ENCODE measurements at places on chromosomes 5 and 9.

- no peak for DNase-seq
Observed at GRCh38 chr9:12230708-12231107, 462.5 kb upstream of the TYRP1 start.

GRCh38 chr9:73167614-73168013 lies 15.9 kb downstream of the ANXA1 start:
- DNase-seq, result no peak

GRCh38 chr5:134084570-134084969 lies 29.9 kb upstream of the TCF7 start:
- DNase-seq, result no peak

GRCh38 chr5:108579236-108579635 lies 168.5 kb upstream of the FER start:
- DNase-seq, result no peak

GRCh38 chr9:96172797-96173196 lies 129.2 kb downstream of the HSD17B3 start:
- DNase-seq, result no peak

GRCh38 chr5:127988146-127988760 lies 95.3 kb upstream of the SLC12A2 start:
- peak; percentile 95 for DNase-seq

DNA sequence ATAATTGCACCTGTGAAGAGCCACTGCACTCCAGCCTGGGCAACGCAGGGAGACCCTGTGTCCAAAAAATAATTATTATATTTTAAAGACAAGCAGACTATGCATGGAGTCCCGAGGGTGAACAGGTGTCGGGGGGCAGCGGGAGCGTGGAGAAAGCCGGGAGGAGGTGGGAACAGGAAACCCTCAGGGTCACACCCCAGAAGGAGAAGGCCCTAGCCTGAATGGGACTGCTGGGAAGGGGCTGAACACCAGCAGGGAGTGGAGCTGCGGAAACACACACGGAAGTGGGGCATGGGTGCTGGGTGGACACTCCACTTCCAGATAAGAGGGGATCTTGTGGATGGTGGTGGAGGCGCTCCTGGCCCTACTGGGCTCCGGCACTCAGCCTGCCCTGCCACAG lies 12.8 kb downstream of the SURF6 start:
- DNase-seq, result no peak

DNA sequence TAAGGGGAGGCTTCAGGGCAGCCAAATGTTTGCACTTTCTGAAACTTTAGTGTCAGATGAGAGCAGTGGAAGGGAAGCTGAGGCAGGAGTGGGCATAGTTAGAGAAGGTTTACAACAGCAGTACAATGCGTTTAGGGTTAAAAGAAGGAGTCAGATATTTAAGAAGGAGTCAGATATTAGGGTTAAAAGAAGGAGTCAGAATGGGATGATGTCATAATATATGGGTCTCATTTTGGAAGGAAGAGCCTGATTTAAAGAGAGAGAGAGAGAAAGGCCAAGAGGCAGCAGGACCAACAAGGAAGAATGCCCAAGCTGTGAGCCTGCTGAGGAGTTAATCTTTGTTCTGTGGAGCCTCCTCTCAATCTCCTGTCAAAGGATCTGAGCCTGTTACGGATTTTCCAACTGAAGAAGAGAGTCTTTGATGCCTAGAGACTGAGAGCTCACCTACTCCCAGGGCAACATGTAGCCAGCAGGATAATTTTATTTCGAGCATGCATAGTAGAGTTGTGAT lies 9.5 kb downstream of the ISL1 start:
- DNase-seq, result no peak

DNA sequence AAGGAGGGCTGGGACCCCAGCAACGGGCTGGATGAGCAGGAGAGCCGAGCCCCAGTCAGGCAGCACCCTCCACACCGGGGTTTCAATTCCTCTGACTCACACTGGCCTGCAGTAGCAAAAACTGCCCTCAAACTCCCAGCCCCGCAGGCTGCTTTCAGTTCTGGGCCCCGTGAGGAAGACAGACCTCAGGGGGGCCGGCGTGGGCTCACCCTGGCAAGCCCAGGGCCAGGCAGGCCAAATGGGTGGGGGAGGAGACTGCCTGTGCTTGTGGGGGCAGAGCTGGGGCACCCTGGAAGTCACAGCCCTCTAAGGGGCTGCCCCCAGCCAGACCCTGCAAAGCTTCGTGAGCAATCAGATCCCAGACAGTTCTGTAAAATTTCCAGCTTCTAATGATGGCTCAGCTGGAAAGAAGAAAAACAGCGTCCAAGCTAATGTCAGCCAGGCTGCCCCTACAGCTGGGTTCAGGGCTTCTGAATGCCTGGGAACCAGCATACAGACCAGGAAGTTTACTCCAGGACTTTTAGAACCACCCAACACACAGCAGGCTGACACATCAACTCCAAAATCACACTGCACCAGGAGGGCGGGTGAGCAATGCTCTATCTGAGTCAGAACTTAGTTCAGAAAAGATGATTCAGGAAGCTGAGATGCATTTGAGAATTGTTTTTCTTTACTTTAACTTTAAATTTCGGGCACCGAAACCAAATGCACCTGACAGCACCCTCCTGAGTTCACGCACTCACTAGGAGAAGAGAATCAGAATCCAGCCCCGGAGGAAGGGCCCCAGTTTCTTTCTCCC lies 34.7 kb downstream of the LPCAT1 start:
- DNase-seq, result peak; percentile 67

GRCh38 chr9:129509533-129509928 lies 111.4 kb downstream of the C9orf50 start:
- DNase-seq, result peak; percentile 94

DNA sequence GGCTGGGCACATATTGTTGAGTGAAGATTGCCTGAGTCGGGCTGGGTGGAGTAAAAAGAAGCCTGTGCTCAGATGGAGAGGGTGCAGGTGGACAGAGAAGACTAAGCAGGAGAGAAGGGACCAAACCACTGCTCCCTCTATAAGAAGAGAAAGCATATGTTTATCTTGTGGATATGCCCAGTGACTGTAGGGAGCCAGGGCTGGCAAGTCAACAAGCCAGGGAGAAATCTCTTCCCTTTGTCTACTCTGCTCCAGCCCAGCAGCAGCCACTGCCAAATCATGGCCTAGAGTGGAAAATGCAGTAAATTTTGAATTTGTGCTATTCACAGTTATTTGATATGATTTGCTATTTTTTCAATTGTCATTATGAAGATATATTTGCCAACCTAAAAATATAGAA lies 33.2 kb upstream of the TRIM36 start:
- no peak for DNase-seq

DNA sequence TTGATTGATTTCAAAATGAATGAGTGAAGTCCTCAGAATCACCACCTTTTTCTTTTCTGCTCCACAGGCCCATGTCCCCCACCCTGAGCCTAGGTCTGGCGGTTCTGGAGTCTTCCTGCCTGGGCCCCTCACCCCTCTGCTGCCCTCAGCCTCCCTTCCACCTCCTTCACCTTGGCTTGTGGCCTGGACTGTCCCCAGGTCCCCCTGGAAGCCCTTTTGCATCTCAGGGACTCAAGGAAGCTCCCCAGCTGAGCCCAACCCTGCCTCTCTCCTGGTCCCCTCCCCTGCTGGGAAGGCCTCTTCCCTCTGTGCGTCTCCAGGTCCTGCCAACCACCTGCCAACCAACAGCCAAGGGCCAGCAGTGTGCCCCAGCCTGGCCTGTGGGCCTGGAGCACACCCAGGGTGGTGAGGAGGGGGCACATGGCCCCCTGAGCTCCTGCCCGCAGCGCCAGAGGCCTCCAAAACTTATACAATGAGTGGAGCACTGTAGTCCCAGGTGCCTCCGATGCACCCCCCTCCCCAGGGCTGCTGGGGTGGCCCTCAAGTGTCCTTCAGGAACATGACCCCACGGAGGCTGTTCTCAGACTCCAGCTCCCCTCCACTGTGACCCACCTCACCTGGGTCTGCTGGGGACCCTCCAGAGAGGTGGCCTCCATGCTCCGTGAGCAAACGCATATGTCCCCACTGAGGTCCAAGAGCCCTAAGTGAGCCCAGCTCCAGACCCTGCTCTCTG lies 20.3 kb downstream of the GLT6D1 start:
- DNase-seq, result no peak

DNA sequence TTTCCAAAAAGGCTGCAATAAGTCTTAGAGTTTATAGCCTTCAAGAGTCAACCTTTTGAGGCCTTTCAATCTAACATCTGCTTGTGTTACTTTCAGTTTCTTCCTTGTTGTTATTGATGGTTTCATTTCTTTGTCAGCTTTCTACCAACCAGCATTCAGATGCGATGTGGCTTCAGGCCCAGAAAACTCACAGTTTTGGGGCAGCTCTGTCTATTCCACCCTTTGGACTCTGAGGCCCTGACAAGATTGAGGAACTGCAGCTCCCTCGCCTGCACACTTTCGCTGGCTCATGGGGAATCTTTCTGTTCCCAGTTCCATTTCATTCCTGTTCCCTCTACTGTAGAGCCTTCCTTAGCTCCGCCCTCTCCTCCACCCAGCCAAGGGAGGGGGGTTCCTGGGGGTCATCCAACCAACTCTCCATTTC lies 13.3 kb upstream of the WHRN start:
- DNase-seq, result no peak

DNA sequence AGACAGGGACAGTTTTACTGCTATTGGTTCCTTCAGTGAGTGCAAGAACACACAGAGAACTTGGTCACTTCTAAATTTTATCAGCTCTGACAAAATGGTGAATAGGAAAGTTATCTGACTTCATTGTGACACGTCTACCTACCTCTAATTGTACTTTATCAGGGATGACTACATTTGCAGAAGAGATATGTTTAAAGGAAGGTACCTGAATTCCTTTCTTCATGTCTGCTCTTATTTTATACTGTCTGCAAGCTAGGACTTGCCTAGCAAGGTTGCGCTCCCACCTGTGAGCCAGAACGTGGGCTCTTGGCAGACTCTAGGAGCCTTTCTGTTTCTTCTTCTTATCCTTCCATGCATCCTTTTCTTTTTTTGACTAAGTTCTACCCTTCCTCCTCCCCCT lies 1.6 kb downstream of the SLC27A6 start:
- no peak for DNase-seq

- DNase-seq, result no peak
Observed at GRCh38 chr9:126804198-126804695, 593 bp upstream of the ZBTB43 start.

GRCh38 chr5:10892911-10893215 lies 131.8 kb upstream of the DAP start:
- no peak for DNase-seq

GRCh38 chr9:33167972-33168461 lies 881 bp upstream of the B4GALT1 start:
- no peak for DNase-seq

GRCh38 chr9:131622523-131622922 lies 77.2 kb downstream of the PRRT1B start:
- DNase-seq, result no peak

DNA sequence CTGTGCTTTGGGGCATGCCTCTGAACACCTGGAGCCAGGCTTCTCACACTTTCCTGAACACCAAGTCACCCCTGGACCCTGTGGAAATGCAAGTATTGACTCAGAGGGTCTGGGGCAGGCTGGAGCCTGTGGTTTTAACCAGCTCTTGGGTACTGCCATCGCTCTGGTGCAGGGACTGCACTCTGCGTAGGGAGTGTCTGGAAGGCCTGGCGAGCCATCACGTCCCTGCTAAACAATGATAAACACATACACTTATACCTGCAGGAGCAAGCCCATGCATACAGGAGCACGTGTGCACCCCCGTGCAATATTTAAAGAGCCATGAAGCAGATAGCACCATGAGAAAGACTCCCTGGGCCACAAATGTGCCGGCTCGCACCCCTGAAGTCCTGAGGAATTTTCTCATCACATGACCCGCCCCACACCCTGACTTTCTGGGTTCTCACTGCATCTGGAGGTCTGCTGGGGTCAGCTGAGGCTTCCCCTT lies 267.7 kb downstream of the GADD45G start:
- no peak for DNase-seq

DNA sequence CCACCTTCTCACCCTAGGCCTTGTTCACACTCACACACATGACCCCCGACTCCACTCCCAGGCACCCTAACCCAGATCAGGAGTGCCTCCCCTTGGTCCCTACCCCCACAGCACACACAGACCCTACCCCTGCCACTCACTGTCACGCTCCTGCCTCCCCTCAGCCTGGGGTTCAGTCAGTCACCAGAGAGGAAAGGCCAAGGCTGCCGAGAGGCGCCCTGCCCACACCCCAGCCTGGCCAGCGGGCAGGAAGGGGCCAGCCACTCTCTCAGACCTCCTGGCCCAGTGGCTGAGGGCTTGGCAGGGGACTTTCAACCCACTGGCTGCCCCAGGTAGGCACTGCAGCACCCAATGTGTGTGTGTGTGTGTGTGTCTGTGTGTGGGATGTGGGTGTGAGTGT lies 122.4 kb upstream of the MVB12B start:
- no peak for DNase-seq

DNA sequence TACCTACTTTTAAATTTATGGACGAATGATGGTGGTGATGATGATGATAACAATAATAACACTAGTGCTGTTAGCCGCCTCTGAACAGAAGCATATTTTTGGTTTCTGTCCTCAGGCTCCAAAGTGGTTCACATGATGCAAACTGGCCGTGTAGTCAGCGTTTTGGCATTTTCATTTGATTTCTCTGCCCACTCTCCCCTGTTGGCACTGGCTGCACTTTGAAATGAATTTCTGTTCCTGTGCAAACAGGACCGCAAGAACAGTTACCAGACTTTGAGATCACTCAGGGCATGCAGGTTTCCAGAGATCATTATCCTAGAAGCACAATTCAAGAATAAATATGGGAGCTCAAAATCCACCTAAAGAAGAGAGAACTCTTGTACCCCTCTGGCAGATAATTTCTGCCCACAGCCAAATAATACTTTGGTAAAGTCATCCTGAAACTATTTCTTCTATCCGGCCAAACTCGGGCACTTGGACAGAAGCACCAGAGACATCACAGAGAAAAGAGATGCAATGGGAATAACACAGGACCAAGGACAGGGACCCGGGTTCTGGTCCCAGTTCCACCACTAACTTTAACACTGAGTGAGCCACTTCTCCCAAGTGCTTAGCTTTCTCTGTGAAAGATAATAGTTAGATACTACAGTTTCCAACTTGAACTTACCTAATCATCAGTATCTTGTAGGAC lies 201.7 kb upstream of the PTGER4 start:
- DNase-seq, result no peak

DNA sequence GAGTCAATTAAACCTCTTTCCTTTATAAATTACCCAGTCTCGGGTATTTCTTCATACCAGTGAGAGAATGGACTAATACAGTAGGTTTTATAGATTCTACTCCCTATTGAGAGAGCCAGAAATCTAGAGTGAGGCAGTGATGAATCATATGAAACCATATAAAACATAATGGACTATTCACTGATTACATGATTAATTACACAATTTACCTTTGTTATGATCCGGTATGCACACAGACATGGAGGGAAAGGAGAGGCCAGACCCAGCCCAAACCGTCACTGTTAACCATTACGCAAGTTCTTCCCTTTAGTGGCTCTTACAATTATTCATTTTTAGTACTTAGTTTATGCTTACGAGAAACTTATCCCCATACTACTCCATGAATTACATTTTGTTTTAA lies 205.0 kb downstream of the DNAH5 start:
- no peak for DNase-seq

- peak; percentile 61 for DNase-seq
Observed at GRCh38 chr5:134289509-134290113, 63.7 kb upstream of the PPP2CA start.
